ENCODE measurements at places on chromosomes 16 and 17.

- no peak for DNase-seq
Measured at GRCh38 chr17:74525781-74526288, 5.4 kb downstream of the CD300LB start.

DNA sequence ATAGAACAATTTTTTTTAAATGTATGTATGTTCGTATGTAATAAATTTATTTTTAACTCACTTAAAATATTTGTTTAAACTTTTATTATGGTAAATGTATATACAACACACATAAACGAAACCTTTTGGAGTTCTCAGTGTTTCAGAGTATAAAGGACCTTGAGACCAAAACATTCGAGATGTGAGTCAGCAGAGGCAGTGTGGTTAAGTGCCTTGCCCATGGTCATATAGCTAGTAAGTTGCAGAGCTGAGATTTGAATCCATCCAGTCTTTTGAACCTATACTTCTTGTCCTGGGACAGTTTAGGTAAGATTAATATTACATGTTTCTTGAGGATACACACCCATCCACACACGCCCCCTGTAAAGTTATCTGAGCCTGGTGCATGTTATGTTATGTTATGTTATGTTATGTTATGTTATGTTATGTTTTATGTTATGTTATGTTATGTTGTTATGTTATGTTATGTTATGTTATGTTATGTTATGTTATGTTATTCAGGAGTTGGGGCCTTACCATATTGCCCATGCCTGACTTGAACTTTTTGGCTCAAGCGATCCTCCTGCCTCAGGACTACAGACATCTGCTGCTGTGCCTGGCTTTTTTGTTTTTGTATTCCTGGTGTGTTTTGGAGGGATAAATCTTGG lies 41.8 kb downstream of the TNRC6A start:
- no peak for DNase-seq

- DNase-seq, result no peak
Measured at GRCh38 chr17:8552577-8553320, 77.8 kb downstream of the MYH10 start.

DNA sequence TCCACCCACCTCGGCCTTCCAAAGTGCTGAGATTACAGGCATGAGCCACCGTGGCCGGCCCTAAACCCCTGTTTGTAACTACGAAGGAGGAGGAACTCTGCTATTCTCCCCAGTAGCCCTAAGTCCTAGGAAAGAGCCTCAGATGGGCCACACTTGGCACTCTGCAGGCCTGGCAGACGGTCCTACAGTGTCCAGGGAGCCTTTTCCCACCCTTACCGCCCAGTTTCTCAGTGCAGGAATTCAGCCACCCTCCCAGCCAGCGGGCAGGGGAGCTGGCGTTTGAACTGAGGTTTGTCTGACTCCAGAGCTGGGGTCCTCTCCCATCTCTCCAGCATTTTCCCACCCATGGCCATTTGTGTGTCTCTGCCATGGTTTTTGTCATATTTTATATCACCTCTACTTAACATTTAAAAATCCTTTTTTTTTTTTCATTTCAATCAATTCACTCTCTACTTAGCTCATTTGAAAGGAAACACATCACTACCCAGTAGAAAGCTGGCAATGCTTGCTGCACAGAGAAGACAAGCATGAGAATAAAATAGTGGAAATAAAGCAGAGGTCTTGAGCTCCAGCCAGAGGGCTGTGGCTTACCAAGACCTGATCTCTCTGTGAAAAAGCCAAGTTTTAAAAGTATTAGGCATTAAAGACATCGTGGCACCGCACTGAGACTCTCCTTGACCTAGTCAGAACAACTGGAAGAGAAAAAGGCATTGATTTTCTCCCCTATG lies 34.9 kb downstream of the BCO1 start:
- DNase-seq, result peak; percentile 18

DNA sequence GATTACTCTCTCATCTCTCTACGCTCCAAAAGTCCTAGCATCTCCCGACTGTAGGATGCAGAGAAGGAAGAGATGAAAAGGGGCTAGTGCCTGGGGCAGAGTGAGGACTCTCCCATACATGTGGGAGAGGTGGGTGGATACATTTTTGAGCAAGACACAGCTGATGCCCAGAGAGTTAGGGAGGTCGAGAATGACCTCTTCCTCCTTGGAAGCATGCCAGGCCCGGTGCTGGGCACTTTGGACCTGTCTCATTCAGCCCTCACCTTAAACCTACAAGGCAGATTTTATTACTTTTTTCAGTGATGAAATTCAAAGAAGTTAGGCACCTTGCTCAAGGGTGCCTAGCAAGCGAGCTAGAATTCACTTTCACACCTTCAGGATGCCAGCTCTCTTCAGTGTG lies 38.2 kb downstream of the WSCD1 start:
- no peak for DNase-seq

Data from brain (organoid and tissue), 16 donors.